ENCODE measurements at places on chromosomes 12 and 14.
A peak's percentile ranks its signal among the peaks of the same experiment; 100 is the strongest.

GRCh38 chr12:57816855-57817151, 1.7 kb downstream of the AVIL start:
- no peak for DNase-seq

DNA sequence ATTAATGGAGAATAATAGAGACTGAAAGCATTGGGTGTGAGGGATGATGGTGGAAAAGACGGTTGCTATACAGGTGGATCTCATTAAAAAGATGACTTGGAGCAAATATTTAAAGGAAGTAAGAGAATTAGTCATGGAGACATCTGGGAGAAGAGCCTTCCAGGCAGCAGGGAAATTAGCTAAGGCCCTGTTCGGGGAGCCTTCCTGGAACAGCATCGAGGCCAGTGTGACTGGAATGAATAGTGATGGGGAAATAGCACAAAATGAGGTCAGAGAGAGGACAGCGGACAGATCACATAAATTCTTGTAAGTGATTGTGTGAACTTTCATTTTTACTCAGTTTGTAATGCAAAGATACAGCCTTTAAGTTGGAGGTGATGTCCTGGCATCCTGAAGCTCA, 842.3 kb downstream of the SLC6A15 start:
- no peak for DNase-seq

DNA sequence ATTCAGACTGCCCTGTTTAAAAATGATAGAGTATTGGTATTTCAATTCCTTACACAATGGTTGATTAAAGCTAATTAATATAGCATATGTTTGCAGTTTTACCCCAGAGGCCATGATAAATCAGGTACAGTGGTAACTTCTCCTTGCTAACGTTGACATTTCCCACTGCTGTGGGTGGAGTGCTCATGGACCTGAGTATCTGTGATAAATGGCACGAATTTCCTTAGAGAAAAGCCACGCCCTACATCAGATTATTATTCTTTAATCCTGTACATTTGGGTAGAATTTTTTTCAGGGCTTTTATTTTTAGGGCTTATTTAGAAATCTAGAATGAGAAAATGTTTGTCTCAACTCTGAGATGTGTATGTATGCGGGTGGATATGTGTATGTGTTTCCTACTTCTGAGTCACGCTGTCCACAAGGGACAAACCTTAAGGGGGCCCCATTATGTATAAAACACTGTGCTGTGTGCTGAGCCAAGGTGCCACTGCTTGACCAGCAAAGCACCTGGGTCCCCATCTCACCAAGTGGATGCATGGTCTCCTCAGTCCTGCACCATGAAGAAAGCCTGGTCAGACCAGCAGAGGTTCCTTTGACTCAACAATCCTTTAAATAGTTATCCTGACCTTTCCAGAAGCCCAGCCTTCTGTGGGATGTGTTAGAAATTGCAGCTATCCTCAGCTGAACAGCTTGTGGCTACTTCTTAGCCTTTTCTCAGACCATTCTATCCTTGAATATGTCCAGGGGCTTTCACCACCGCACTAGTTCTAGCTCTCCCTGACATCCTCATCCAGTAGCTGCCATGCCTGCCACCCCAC, 57.9 kb upstream of the STK38L start:
- no peak for DNase-seq

GRCh38 chr12:51389302-51389999, 1.8 kb downstream of the GALNT6 start:
- DNase-seq, result no peak

GRCh38 chr12:81863406-81863805, 104.3 kb upstream of the PPFIA2 start:
- no peak for DNase-seq

DNA sequence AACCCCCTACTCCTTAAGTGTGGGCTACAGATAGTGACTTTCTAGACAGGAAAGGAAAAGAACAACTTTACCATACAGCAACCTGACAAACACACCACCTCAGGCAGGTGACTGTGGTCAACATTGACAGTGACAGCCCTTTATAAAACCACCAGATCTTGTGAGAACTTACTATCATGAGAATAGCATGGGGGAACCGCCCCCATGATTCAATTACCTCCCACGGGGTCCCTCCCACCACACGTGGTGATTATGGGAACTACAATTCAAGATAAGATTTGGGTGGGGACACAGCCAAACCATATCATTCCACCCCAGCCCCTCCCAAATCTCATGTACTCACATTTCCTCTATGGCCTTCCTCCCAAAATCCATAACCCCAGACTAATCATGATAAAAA, 16.3 kb downstream of the OR10P1 start:
- no peak for DNase-seq

- DNase-seq, result no peak
Measured at GRCh38 chr14:89095036-89095435, 270.6 kb downstream of the TTC8 start.

DNA sequence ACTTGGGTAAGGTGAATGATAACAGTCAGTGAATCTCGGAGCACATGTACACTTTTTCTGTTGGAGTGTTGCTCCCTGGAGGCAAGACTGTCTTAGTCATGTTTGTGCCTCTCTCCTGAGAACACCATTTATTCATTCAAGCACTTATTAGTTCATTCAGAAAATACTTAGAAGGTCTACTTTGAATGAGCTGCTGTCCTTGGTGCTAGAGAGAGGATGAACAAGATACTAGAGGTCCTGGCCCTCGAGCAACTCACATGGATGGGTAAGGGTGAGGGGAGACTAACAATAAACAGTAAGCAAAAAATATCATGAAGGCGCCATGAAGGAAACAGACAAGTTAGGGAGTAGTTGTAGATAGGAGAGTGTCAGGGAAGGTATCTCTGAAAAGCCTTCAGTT, 17.1 kb upstream of the SAMD4A start:
- no peak for DNase-seq

GRCh38 chr12:29682088-29682487, 101.7 kb downstream of the TMTC1 start:
- no peak for DNase-seq

- DNase-seq, result no peak
Measured at GRCh38 chr14:104445832-104446381, 133.7 kb upstream of the C14orf180 start.

DNA sequence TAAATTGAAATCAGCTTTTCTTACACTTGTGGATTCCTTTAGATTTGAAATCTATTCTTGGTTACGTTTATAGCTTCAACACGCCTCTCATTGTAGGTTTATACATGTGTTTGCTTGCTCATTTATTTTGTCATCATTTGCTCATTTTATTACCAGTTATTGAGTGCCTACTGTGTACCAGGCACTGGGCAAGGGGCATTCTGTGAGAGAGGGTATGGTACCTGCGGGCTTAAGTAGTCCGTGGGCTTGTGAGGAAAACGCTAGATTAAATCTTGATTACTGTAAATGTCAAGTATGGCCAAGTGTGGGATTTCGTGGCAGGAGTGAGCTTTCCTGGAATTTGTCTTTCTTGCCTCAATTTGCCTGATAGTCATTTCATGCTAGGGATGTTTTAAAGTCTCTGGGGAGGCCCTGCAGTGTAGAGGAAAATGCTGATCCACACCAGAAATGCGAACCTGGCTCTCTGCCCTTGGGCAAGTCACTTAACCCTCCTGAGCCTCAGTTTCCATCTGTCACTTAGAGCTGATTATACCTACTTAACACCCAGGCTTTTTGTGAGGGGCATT, 92.7 kb downstream of the CACNA1C start:
- DNase-seq, result no peak

DNA sequence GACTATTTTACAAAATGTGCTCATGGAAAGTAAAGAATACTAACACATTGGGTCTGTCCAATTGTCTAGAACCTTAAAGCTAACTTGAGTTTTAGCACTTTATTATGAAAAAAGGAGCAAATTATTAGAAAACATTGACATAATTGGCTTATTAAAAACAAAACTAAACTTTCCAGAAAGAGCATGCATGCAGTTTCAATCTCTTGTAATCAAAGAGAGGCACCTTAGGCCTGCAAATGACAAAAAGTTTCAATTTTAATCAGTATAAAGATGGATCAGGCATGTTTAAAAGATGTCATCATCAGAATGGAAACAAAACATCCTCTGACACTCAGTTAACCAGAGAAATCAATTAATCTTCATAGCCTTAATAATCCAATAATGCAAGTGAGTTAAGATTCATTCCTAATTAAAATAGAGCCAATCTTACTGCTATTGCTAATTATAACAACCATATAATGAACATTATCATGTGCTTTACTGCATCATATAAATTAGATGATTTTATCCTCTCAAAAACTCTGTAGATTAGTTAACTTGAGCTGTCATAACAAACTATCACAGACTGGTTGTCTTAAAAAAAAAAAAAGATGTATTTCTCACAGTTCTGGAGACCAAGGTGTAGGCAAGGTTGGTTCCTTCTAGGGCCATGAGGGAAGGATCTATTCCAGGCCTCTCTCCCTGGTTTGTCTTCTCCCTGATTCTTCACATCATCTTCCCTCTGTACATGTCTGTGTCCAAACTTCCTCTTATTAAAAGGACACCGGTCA, 131.4 kb downstream of the RPAP3 start:
- no peak for DNase-seq

GRCh38 chr12:65306366-65307168, 28.1 kb downstream of the MSRB3 start:
- no peak for DNase-seq

- no peak for DNase-seq
Measured at GRCh38 chr12:12839873-12840579, 26.9 kb downstream of the DDX47 start.

DNA sequence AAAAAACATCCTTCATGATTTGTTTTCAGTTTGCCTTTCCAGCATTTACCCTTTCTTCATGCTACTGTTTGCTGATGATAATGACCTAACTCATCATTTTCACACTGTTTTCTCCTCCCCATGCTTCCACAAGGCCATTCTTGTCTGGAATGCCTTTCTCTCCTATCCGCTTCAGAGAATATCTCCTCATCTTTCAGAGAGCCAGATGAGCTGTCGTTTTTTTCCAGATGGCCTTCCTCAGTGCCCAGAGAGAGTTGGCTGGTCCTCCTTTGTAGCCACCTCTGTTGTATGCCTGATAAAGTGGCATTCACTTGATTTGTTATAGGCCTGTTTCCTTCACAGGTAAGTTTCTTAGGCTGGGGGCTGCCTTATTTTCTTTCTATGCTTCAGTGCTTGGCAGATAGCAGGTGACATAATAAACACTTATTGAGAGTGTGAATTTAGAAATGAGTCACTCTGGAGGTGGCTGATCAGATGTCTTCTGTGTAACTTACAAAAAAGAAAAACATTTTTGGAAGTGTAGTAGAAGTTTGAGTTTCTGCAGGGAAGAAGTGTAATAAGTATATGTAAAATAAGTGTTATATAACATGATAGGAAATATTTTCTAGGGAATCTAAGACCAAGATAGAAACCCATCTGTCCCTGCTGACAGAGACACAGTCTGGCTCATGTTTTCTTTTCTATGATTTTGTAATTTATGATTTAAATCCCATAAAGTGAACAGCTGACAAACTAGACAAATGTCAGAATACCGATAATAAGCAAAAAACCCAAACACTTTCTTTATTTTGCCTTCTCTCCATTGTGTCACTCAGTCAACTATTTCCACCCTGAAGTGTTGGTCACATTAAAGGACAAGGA, 174.5 kb downstream of the DACT1 start:
- DNase-seq, result no peak

- no peak for DNase-seq
Measured at GRCh38 chr12:120496413-120497340, 764 bp downstream of the DYNLL1 start.

DNA sequence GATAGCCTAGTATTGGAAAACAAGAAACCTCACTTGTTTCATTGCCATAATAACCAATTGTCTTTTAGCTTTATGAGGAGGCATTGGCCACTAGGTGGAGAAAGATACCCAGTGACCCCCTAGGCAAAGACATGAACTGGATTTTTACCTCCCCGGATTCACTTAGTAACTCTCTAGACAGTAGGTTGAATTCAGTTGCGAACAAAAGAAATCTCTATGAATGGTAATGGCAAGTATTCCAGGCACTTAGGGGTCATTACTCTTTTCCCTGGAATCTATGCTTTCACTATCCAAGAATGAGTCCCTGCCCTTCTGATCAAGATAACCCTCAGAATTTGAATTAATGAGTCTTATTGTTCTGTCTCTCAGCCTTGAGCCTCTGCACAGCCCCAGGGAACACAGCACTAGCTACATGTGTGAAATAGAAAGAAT, 29.5 kb upstream of the RHOJ start:
- peak; percentile 4 for DNase-seq

GRCh38 chr14:20799456-20799891, 3.2 kb downstream of the RNASE1 start:
- DNase-seq, result no peak

- DNase-seq, result no peak
Measured at GRCh38 chr12:62370189-62370588, 96.4 kb upstream of the MON2 start.

GRCh38 chr12:92136965-92137721, 8.5 kb downstream of the BTG1 start:
- DNase-seq, result no peak

- no peak for DNase-seq
Measured at GRCh38 chr12:7609495-7609894, 56.2 kb downstream of the APOBEC1 start.

- DNase-seq, result no peak
Measured at GRCh38 chr14:23182372-23183157, 895 bp downstream of the SLC7A8 start.

DNA sequence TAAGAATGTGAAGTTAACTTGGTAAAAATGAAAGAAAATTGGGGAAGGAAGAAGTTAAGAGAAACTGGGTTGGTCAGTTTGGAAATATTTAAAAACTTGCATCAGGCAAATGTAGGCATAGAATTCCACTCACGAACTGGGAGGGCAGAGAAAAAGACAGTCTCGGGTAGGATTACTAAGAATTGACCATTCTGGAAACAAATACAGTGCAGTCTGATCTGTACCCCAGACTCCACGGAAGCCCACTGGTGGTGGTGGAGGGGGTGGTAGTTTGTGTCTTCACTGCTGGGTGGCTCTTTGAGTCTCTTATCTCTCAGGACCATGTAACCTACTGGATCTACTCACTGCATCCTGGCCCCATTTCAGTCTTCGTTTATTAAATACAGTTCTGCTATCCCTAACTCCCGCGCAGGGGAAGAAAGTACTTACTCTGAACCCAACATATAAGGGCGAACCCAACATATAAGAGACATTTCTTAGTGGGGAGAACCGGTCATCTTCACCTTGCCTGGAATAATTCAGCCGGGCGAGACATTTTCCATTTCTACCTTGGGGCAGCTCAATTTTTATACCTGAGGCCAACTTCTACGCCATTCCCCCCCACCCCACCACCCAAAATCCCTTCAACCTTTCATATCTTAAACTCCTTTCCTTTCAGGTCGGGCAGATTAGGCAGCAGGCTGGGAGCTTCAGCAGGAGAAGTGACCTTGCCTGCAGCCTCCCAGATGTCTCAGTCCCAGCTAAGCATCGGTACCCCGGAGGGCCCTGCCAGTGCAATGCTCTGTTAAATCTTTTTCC, 1.7 kb downstream of the SLC2A3 start:
- DNase-seq, result no peak

DNA sequence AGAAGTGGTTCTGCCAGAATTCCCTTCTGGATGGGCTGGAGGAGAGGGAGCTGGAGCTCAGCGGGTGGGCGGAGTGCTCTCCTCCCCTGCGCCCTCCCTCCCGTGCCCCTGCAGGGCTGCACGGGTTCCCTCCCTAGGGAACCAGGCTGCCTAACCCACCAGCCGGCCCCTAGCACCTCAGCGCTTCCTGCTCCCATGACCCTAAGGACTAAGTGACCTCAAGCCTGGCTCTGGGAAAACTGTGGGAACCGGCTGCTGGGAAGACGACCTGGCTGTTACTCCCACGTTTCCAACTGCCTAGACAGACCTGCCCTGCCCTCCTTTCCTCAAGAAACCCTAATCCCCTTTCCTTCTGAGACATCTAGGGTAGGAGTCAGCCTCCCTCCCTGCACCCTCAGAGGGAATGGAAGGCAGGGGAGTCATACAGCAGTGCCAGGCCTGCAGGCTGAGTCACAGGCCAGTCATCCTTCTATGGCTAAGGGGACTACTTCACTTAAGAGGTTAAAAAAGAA, 31.5 kb downstream of the SLC6A12 start:
- no peak for DNase-seq

Measured in NCI-H1436 treated with DMSO at 0.1 percent for 48 hours (cell line).